Activated naive CD4-positive, alpha-beta T cell treated with anti-CD3 and anti-CD28 coated beads, Interleukin-2, amount 10 ng/mL, durations not matched to agents 7 days and 5 days (primary cell): ENCODE measurements at places on chromosomes 3 and 15.

GRCh38 chr3:74693251-74693650, 78.8 kb upstream of the CNTN3 start:
- no peak overlapping the region for H3K4me3 ChIP-seq
- no peaks in the 10 kb centered on the region for H3K4me1 ChIP-seq
- H3K27me3 ChIP-seq, result no peaks in the 10 kb centered on the region

- no peaks in the 10 kb centered on the region for H3K4me1 ChIP-seq
- no peak for DNase-seq
- peaks cover 46% of the 10 kb centered on the region for H3K27me3 ChIP-seq
- no peak overlapping the region for H3K27ac ChIP-seq
- H3K36me3 ChIP-seq, result no peaks in the 10 kb centered on the region
- H3K4me3 ChIP-seq, result no peak overlapping the region
Measured at GRCh38 chr15:58535337-58535736, 103.5 kb downstream of the LIPC start.

- no peaks in the 10 kb centered on the region for H3K4me1 ChIP-seq
- H3K27ac ChIP-seq, result no peak overlapping the region
- no peaks in the 10 kb centered on the region for H3K36me3 ChIP-seq
- H3K27me3 ChIP-seq, result peaks cover 4% of the 10 kb centered on the region
Measured at GRCh38 chr15:57969355-57969754, 96.2 kb downstream of the ALDH1A2 start.

GRCh38 chr3:101279162-101279561, 41.2 kb downstream of the IMPG2 start:
- H3K4me3 ChIP-seq, result no peak overlapping the region
- H3K36me3 ChIP-seq, result no peaks in the 10 kb centered on the region
- H3K4me1 ChIP-seq, result no peaks in the 10 kb centered on the region
- H3K27ac ChIP-seq, result no peak overlapping the region
- DNase-seq, result no peak

DNA sequence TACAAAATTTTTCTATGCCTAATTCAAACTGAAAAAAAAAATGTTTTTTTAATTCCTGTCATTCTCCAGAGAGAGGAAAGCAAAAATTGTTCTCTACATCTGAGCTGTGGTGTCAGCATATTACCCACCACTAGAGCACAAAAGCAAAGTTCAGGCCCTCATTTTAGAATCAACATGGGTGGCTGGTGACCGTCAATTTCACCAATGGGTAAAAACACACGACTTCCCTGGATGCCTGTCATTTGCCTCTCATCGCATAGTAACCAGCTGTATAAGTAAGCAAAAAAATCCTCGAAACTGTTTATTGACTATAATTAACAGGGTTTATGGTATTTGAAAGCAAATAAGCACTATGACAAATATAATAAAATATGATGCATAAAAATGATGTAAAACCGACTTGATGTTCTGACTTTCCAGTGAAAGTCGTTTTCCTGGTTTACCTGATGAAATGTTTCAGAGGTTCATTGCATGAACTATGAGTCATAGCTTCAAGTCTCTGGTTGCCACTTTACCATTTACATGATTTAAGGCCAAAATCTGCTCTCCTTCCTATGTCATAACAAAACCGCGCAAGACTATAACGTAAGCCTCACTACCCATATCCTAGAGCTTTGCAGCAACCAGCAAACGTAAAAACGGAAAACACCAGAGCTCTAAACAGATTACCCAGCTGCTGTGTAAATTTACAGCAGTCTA, 60.5 kb downstream of the THBS1 start:
- H3K4me1 ChIP-seq, result peaks cover 2% of the 10 kb centered on the region
- no peak overlapping the region for H3K4me3 ChIP-seq
- H3K27ac ChIP-seq, result no peak overlapping the region
